ENCODE measurements at places on chromosomes 5 and 9.

- no peak for DNase-seq
Observed at GRCh38 chr5:159971514-159971913, 37.4 kb upstream of the TTC1 start.

DNA sequence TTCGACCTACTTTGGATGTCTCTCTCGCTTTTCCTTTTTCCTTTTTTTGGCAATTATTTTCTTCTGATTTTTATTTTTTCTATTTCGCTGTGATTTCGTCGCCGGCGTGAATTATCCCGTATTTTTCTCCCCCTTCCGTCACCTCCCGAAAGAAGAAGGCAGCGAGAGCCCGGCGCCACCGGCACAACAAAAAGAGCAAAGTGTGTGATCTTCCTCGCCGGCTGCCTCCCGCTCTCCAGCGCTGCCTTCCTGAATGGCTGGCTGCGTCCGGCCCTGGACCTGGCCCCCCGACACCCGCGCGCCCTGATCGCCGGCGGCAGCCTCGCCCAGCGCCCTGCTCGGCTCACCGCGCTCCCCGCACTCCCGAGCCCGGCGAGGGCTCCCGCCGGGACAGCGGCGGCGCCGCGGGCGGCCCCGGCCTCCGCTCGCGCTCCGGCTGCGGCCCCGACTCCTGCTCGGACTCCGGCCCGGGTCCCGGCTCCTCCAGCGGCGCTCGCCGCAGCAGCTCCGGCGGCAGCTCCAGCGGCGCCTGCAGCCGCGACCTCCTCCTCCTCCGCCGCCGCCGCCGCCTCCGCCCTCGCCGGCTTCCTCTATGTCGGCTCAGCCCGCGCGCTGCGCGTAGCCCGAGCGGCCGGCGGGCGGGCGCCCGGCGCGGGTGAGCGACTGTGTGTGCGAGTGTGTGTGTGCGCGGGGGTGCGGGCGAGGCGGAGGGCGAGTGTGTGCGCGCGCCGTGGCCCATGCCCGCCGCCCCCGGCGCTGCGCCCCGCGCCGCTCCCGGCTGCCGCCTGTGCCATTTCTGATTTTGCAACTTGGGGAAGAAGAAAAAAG lies 960 bp downstream of the NR2F1 start:
- DNase-seq = no peak

DNA sequence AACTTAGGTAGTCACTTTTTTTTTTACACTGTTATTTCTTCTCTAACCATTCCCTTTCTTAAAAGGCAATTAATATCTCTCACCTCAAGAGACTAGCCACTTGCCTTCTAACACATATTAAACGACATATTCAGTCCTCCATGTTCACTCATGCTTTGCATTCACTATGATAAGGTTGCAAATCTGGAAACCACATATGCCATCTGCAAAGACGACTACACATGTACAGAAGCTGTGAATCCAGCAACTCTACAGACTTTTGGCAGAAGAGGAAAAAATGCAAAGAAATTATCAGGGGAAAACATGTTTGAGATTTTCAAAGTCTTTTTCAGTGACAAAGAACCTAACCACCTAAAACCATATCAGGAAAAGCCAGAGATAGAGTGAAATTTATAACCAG lies 112.1 kb downstream of the EPB41L4A start:
- peak; percentile 33 for DNase-seq

DNA sequence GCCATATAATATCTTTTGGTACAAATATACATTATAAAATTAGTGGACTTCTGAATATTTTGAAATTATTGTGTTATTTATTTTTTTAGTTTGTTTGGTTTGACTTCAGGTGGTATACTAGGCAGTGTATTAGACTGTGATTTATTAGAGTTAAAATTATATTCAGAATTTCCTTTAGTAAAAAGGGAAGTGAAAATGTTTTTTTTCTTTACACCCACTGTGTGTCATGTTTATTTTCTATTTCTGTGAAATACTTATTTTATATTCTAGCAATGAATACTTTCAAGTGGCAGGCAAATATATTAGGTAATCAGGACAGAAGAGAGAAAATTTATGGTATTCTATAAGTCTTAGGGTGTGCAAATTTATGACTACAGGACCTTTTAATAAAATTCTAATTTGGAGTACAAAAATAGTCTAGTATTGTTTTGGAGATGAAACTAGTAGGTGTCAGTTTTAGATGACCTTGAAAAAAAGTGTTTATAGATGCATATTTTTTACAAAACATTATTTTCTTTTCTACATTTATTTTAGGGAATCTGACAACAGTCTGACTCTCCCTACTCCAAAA lies 8.8 kb downstream of the CSNK1G3 start:
- DNase-seq = peak; percentile 41

DNA sequence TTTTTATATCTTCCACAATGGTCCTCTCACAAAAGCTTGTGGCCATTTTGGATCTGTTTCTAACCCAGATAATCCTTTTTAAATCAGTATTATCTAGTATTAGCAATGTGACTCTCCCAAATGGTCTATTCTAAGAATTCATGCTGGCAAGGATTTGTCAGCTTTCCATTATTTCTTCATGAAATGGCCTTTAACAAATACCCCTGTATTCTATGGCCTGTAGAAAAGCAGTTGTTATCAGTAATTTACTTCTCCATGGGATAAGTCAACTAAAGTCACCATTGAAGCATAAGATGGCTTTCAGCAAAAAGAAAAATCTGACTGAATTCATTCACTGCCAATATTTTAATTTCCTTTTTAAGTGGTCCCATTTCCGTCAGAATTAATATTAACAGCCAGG lies 346.4 kb upstream of the FAM174A start:
- no peak for DNase-seq

DNA sequence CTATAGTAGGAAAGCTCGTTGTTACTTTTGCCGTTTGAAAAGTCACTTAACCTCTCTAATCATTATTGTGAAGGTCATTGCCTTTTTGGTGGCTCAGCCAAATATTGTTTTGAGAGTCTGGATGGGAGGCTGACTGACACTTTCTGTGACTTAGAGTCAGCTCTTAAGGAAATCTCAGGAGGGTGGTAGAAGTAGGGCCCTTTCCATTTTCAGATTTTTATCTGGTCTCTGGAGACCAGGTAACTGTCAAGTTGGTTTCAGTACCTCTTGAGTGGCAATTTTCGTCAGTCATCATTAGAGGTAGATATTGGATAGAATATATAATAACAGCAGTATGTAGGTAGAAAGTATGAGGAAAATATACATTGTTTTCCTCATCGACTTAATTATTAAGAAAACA lies 23.3 kb downstream of the UGCG start:
- DNase-seq = no peak

- DNase-seq = no peak
Observed at GRCh38 chr5:41831155-41831554, 39.1 kb downstream of the OXCT1 start.

- no peak for DNase-seq
Observed at GRCh38 chr9:38253200-38253599, 139.3 kb upstream of the ALDH1B1 start.

GRCh38 chr9:109238655-109239054 lies 71.6 kb upstream of the FRRS1L start:
- no peak for DNase-seq

DNA sequence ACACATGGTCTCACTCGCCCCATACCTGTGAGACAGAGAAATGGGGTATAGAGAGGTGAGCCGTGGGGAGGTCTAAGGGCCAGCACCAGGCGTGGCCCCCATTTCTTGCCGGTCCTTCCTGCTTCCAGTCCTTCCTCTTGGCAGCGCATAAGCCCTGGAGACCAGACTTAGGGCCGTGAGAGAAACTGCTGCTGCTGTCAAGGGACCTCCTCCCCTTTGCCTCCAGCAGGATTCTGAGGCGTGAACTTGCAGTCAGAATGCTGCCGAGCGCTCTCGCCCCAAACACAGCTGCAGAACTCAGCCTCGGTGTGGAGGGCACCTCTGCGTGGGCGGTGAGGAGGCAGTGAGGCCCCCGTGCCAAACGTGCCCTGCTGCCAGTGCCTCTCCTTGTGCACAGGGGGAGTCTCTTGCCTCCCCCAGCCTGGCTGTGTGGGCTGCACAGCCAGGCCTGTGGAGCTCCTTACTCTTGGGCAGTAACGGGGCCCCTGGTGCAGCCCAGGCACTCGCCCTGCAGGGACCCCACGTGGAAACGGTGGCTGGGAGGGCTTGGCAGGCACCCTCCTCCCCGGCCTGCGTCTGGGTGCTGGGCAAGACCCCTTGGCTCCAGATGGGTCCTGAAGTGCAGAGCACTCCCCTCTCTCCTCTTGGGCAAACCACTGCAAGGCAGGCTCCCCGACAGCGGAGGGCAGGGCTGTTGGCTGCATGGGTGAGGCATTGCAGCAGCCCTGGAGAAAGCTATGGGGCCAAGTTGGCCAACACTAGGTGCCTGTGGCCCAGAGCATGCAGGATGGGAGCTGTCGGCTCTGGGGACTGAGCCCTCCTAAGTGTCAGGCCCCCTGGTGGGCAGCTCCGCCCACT lies 85.4 kb downstream of the RXRA start:
- no peak for DNase-seq

DNA sequence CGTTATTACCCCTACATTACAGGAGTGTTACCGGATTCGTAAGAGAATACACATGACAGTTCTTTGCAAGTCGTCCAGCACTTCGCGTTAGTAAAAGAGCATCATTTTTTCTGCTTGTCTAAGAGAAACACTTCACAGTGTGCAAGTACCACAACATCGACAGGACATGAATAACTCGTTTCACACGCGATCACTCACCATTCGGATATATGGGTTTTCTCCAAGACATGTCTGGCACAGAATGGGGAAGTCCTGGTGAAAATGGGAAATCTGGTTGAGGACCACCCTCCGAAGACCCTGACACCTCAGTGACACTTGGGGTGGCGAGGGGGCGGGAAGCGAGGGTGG lies 642 bp downstream of the RBM22 start:
- DNase-seq = no peak

DNA sequence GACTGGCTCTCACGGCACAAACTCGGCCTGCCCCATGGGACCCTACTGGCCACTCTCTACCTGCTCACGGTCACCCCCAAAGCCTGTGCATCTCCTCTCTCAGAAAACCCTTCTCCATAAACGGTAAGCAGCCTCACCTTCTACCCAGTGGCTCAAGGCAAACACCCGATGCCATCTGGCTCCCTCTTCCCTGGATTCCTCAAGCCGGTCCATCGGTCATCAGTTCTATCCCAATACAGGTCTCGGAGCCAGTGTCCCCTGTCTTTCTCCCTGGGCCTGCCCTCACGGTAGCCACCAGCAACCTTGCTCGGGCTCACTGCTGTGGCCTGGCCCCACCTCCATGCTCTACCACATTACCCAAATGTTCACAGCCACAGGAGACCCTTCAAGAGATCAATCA lies 134.1 kb downstream of the ROR2 start:
- no peak for DNase-seq

DNA sequence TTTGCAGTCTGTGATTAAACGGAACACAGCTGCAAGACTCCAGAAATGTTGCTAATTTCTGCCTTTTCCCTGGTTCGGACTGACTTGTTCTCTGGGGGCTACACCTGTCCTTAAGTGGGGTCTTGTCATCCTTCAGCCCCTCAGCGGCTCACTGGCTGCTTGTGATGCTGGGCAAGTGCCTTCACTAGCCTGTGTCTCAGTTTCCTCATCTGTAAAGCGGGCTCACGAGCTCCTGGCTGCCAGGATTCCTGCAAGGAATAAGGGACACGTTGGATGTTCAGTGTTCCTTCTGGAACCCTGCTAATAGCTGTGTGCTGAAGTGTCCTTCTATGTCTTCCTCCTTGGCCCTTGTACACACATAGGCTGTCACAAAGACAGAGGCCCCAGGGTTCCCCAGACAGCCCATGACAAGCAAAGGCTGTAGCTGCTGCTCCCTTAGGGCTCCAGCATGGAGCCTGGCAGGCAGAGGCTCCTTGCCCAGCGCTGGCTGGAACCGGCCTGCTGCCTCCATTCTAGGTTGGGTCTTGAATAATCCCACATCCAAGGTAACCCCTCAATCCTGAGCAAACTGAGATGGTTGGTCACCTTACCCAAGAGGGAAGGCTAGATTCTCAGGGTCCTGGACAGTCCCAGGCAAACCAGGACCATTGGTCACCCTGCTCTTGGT lies 116.1 kb downstream of the GAPVD1 start:
- DNase-seq = no peak

DNA sequence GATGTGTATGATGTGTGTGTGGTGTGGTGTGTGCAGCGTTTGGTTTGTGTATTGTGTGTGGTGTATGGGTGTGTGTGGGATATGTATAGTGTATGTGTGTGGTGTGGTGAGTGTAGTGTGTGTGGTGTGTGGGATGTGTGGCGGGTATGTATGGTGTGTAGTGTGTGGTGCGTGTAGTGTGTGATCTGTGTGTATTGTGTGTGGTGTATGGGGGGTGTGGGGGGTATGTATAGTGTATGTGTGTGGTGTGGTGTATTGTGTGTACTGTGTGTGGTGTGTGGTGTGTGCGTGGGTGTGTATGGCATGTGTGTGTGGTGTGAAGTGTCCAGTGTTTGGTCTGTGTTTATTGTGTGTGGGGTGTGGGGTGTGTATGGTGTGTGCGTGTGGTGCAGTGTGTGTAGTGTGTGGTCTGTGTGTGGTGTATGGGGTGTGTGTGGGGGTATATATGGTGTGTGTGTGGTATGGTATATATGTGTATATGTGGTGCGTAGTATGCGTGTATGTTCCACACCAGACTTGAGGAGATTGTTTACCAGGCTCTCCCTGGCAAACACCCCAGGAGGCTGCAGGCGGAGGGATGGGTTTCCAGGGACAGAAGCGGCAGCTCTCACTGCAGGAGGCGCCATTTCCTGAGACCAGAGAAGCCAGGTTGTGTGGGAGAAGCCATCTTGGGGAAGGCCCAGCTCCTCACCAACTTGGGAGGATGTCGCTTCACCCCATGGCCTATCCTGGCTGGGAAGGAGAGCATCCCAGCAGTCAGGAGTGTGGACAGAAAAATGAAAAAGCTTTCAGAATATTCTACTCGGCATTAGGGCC lies 138.1 kb downstream of the NXNL2 start:
- DNase-seq = no peak

- DNase-seq = no peak
Observed at GRCh38 chr5:160293901-160294561, 18.3 kb downstream of the CCNJL start.

DNA sequence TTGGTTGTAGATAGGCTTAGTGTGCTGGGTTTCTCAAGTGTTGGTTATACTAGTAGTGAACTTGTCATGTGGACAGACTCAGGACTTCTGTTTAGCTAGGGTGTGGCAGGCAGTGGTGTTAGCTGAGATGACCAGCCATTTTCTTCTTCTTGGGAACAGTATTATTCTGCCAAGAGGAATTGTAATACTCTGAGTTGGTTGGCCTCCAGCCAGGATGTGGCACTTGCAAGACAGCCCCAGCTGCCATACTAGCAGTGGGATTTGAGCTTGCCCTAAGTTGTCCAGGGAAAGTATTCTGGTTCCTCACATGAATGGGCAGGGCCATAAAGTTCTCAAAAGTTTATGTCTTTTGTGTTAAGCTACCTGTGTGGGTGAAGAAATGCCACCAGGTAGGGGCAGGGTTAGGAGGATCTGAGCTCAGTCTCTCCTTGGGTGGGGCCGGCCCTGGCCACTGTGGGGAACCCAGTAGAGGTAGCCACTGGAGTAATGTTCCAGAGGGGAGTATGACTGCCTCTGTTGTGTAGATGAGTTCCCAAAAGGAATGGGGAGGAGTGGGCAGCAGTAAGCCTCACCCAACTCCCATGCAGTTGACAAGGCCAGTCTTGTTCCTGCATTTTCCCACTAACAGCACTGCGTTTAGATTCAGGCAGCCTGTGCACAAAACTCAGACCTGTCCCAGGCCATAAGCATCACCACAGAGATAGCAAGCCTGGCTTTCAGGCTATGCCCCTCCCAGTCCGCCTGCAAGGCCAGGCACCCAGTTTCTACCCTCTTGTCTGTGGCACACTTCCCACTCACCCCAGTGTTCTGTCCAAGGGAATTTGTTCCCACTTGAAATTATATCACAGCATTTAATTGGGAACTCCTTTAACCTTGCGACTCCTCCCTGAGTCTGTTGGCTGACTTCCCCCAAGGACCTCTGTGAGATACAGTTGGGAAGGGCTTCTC lies 250.7 kb downstream of the ANXA1 start:
- DNase-seq = no peak

- no peak for DNase-seq
Observed at GRCh38 chr5:153969563-153969895, 69.2 kb downstream of the FAM114A2 start.
